ENCODE measurements at places on chromosomes 16 and 17.
A peak's percentile ranks its signal among the peaks of the same experiment; 100 is the strongest.

DNA sequence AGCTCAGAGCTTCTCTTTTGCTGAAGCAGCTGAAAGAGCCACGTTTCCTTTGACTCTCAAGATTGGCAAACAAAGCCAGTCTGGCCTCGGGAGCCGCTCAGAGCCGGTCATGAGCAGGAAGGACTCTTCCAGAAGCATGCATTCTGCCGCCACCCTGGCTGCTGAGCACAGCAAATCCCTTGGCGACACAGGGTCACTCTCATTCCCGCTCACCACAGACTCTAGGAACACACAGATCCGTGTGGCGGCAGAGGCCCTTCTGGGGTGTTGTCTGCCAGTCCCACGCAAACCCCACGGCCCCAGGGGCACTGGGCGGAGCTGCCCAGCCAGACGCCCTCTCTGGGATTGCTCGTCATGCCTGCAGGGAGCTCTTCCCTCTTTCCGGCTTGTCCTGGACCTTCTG lies 157.0 kb downstream of the C16orf95 start:
- DNase-seq, result no peak

DNA sequence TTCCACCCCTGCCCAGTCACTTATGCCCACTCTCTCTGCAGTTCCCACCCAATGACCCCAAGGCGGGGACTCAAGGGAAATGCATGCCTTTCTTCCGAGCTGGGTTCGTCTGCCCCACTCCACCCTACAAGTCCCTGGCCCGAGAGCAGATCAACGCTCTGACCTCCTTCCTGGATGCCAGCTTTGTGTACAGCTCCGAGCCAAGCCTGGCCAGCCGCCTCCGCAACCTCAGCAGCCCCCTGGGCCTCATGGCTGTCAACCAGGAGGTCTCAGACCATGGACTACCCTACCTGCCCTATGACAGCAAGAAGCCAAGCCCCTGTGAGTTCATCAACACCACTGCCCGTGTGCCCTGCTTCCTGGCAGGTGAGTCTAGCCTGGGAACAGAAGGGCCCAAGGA lies 13.8 kb downstream of the LPO start:
- no peak for DNase-seq

DNA sequence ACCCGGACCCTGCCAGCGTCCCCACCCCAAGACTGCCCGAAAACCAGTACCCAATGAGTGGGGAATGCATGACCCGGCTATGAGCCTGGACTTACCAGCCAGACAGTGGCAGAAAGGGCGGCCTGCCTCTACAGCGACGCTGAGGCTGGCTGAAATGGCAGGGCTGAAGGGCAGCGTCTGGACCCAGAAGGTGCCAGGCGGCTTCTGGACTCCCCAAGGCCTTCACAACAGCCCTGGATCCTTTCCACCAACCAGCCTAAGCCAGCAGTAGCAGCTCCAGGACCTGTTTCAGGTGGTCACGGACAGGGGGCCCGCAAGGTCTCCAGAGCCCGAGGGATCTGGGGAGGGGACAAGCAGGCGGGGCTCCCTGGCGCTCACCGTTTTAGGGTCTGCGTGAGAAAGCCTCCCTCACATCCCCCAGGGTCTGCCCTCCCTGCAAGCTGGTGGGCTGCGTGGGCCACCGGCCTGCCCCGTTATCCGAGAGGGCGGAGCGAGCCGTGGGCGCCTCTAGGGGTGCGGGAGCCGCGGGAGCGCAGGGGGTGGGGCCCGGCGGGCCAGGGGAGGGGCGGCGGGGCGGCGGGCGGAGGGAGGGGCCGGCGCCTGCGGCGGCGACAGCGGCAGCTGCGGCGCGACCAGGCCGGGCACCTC lies at the start of gene RIPOR1:
TSS of gene RIPOR1 (plus strand) at position 608 of the 648 bp plus-strand sequence. CDS start 9,618 bp downstream, outside the sequence.
- peak; percentile 26 for DNase-seq

- DNase-seq, result no peak
These were observed 9.9 kb upstream of the TSPOAP1 start for GRCh38 chr17:58338454-58338840.

GRCh38 chr16:10751291-10751697 lies 7.7 kb downstream of the NUBP1 start:
- no peak for DNase-seq

GRCh38 chr17:703081-703875 lies 11.4 kb downstream of the VPS53 start:
- no peak for DNase-seq

GRCh38 chr17:71799657-71800056 lies 321.2 kb upstream of the SOX9 start:
- no peak for DNase-seq

DNA sequence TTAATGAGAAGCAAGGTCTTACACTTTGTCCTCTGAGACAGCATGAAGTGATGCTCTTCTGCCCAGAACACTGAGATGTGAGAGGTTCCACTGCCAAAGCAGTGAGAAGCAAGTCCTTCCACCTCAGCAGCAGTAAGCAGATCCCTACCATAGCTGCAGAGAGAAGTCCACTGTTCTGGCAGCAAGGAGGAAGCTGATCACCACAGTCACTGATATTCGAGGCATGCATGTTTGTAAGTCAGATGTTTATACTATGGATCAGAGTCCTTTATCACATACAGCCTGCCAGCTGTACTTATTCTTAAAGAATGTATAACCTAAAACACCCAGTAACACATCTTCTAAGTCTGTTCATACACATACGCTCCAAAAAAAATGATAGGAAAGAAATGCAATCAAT lies 18.2 kb upstream of the METTL2A start:
- no peak for DNase-seq

- DNase-seq, result no peak
These were observed 128.4 kb upstream of the RCVRN start for GRCh38 chr17:10033449-10033848.

All from stimulated activated CD8-positive, alpha-beta memory T cell treated with anti-CD3 and anti-CD28 coated beads, Interleukin-12 subunit alpha, Interleukin-12 subunit beta, amount 100 ng/mL, for 4 hours (primary cell).